ENCODE measurements at places on chromosomes 5 and 9.

DNA sequence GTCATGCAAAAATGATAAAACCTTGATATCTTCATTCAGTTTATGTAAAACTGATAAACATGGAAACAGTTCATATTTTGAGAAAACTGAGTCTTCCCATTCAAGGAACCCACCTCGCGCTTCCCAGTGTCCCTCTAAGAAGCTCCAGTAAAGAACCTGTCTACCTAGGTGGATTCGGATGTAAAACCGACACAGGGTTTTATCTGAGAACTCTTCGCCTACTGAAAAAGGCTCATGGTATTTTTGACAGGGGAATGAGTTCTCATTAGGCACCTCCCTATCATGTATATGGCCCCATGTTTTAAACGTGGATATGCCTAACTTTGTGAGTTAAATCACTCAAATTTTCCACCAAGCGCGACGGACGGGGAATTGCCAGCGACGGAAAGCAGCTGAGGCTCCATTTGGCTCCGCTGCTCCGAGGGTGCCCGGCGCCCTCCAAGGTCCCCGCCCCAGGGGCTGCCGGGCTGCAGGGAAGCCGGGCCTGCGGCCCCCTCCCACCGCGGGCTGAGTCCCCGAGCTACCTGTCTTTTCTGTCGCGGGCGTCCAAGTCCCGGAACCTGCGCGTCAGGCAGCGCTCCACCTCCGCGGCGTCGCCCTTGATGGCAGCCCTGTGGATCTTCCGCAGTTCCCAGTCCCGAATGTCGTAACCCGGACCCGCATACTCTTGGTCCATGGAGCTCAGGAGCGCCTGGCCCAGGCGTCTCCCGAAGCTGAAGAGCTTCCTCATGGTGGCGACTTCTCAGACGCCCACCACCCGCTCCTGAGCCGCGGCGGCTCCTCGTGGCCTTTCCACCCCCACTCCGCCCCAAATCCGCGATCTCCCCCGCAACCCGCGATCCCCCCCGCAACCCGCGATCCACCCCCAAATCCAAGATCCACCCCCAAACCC is 594 bp downstream of the ANKRD18A start:
- DNase-seq, result no peak

- no peak for DNase-seq
Measured at GRCh38 chr5:173967241-173967640, 21.7 kb upstream of the C5orf47 start.

DNA sequence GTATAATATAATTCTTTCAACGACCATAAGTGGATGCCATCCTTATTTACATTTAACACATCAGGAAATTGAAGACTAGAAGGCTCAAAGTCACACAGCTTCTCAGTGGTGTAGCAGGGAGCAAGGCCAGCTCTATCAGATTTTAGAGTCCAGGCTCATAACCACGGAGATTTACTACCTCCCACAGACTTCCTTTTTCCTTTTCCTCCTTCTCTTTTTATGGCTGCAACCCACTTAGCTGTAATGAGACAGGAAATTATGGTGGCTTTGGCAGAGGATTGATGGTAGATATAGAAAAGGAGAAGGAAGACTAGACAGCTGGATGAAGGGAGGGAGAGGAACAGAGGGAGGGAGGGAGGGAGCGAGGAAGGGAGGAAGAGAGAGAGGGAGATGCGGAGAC is 47.4 kb downstream of the SPEF2 start:
- no peak for DNase-seq

GRCh38 chr9:101028346-101029314 is at the start of gene PLPPR1:
Gene PLPPR1, plus strand, starts transcription at chr9:101028727.
- peak; percentile 83 for DNase-seq

DNA sequence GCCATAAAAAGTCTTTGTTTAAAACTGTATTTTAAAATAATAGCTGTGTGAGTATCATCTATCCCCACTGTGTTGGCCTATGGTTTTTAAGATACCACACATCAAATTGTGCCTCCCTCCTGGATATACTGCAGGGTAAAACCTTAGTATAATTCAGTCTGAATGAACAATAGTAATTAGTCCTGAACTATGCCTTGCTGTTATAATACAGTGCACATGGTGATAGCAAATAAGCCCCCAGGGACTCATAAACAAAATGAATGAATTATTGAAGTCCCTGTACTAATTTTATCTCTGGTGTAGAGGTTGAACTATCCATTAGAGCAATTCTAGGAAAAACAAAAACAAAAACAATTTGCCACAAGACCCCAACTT is 142.7 kb upstream of the ADAMTSL1 start:
- no peak for DNase-seq

- DNase-seq, result no peak
Measured at GRCh38 chr9:16143947-16144890, 591.4 kb downstream of the CCDC171 start.

DNA sequence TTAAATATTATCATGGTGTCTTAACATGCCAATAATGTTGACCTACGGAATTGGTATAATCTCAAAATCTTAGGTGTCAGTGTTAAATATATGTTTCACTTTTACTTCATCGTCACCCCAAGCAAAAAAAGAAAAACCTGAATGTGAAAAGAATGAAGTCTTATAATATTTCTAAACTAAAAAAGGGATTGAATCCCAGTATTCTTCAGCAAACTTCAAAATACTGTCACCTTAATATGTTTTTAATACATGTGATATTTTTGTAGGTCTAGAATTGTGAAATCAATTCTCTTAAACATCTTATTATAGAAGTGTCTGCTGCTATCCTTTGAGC is 14.1 kb downstream of the UBE2D2 start:
- no peak for DNase-seq

- DNase-seq, result no peak
Measured at GRCh38 chr5:179919487-179920060, 11.9 kb upstream of the TBC1D9B start.

- no peak for DNase-seq
Measured at GRCh38 chr5:170300361-170301013, 2.9 kb upstream of the LCP2 start.

- peak; percentile 57 for DNase-seq
Measured at GRCh38 chr5:32710550-32711361, at the start of gene NPR3. Gene NPR3, plus strand, starts transcription at chr5:32711321. Its CDS starts 456 bp downstream, at chr5:32711777.

DNA sequence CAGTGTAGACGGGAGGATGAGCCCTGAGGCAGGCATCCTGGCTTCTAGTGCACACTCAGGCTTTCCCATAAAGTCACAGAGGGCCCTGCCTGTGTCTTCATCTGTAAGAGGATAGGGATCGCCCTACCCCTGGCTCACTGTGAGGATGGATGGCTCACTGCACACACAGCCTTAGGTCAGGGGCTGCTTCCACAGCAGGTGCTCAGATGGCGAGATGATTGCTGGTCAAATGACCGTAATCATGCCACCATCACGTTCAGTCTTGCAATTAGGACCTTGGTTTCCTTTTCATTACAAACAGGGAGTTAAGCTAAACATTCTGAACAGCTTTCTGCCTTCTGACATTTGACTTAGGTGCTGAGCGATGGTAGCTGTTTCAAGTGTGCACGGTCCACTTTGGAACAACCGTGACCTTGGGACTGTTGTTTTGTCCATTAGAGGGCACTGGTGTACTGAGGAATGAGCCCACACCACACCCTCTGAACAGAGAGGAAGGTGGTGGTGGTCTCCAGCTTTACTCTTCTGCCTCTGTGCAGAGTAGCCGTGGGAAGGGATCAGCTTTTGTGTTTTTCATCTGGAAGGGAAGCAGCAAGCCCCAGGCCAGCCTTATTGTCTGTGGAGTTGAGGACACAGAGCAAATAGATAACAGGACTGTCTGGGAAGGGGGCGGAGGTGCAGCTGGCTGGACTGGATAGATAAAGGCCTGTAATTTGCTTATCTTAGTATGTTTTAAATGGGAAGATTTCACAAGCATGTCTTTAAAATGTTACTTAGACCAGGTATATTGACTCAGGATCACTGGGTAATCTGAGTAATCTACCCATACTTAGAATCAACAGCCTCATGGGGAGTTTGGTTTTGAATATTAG is 183.1 kb downstream of the TRIO start:
- DNase-seq, result no peak

DNA sequence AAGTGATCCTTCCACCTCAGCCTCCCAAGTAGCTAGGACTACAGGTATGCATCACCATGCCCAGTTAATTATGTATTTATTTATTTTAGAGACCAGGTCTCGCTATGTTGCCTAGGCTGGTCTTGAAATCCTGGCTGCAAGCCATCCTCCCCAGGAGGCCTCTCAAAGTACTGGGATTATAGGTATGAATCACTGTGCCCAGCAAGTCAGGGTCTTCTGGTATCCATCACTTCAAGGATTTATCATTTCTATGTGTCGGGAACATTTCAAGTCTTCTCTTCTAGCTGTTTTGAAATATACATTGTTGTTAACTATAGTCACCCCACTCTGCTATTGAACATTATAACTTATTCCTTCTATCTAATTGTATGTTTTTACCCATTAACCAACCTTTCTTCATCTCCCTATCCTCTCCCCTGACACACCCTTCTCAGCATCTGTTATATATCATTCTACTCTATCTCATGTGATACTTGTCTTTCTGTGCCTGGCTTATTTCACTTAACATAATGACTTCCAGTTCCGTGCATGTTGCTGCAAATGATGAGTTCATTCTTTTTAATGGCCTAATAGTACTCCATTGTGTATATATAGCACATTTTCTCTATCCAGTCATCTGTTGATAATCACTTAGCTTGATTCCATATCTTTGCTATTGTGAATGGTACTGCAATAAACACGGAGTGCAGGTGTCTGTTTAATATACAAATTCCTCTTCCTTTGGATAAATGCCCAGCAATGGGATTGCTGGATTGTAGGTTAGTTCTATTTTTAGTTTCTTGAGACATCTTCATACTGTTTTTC is 26.4 kb downstream of the UTP15 start:
- DNase-seq, result no peak

DNA sequence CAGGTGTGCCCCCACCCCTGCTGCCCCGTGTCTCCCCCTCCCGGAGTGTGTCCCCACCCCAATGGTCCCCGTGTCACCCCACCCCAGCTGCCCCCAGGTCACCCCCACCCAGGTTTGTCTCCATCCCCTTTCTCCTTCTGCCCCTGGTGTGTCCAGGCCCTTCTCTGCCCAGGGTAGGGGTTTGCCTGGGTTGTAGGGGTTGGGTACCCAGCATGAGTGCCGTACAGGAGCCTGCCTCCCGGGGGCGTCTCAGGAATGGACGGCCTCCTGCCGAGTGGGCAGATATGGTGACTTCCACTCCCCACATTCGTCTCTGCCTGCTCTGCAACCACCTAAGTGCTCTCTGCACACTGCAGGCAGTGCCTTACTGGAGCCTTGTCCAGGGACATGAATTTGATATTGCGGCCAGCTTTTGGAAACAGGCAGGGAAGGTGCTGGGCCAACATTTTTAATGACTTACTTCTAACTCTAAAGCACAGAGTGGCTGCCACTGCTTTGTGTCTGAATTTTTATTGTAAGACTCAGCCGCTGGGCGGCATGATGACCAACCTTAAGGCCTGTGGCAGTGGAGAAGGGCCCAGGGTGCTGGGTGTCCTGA is 6.7 kb downstream of the LRRC14B start:
- no peak for DNase-seq

- DNase-seq, result no peak
Measured at GRCh38 chr9:18012170-18012569, 433.3 kb downstream of the SH3GL2 start.

GRCh38 chr9:129436751-129437625 is 183.9 kb downstream of the C9orf50 start:
- DNase-seq, result peak; percentile 75

DNA sequence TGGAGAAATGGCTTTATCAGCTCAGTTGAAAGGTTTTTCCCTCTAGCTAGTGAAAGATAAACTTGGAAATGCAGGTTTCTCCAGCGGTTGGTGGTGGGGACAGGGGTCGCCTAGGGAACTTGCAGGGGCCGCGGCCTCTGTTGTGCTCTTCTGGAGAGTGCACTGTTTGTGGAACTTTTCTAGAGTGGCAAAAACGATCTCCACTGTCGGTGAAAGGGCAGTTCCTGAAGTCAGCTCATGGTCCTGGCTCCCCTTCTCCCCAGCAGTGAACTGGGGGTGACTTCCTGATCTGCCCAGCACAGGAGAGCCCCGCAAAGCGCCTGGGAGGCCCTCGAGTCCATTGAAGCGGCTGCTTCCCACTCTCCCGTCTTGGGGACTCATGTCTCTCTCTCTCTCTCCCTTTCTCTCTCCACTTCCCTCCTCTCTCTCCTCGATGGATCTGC is 3.2 kb downstream of the IRX1 start:
- DNase-seq, result no peak

DNA sequence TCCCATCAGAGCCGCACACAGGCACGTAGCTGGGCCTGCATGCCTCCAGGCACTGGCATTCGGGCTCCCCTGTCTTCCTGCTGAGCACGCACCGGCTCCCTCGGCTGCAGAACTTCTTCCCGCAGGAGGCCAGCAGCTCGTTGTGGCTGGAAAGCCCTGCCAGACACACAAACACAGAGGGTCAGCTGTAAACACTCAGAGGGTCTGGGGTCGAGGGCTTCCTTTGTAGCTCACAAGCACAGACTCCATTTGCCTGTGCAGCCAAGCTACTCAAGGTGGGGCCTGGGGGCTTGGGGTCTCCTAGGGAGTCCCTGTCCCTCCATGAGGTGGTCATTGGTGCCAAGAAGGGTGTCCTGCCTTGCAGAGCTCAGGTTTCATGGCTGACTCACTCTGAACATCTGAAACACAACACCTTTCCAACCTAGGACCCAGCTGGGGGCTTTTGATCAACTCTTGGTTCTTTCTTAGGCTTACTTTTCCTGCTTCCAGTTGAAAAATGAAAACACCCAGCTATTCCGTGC is 211.4 kb downstream of the FSTL4 start:
- no peak for DNase-seq

DNA sequence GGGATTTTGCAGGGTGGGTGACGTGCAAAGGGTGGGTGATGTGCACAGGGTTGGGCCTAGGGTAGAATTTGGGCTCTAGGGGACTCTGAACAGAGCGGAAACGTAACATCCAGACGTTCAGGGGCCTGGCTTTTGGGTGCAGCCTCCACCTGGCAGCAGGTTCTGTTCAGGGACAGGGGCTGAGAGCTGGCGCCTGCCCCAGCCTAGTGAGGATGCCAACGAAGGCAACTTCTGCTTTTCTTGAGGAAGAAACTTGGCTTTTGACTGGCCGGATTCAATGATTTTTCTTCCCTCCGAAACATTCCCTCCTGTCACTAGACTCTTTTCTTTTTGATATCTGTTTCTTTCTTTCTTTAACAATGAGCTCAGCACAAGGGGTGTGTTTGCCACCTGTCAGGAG is 38.6 kb upstream of the SLC6A19 start:
- no peak for DNase-seq

DNA sequence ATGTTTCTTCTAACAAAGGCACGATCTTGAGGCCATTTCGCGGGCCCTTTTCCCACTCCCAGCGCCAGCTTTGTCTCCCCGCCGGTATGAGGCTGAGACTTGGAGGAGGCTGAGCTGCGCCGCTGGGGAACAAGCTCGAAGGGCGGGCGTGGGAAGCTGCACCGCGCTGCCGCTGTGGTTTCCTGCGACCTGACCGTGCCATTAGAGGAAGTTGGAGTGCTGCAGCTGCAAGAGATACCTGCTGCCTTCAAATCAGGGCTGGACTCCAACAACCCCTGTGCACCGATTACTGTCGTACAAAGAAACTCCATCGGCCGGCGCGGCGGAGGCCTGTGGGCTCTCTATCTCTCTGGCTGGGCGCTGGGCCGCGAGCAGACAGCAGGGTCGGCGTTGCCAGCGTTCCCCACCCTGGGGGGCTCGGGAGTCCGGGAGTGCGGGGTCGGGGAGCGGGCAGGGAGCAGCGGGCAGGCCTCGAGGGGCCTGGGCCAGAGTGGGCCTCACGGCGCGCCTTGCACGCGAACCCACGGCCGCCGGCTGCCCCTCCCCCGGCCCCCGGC is 1.3 kb upstream of the ERBIN start:
- DNase-seq, result peak; percentile 85

GRCh38 chr5:75668977-75669689 is 48.1 kb downstream of the POC5 start:
- no peak for DNase-seq
